ENCODE measurements at places on chromosomes 11 and 22. TPM values are rescaled to one million over a fixed set of nuclear protein-coding genes. Genes with fewer than 3 reads are reported as not detected.

Gene LRRC74B
- polyA plus RNA-seq: 0.20 TPM

Gene CBX7
- 7.7 TPM for polyA plus RNA-seq

Gene OR4A16
- polyA plus RNA-seq: not detected

Gene HMGXB4
- 28.8 TPM for polyA plus RNA-seq

Gene CSRP3
- polyA plus RNA-seq: not detected

Gene ASPHD2
- 4.0 TPM for polyA plus RNA-seq

Gene POU2AF2
- not detected for polyA plus RNA-seq

Gene PKNOX2
- 12.0 TPM for polyA plus RNA-seq

Gene INS
- polyA plus RNA-seq: not detected

Gene USH1C
- polyA plus RNA-seq: 64.8 TPM

Gene MRPL40
- polyA plus RNA-seq: 48.1 TPM

Gene OMP
- not detected for polyA plus RNA-seq

GRCh38 chr22:19412478-19412877 is 19.1 kb downstream of the HIRA start:
- DNase-seq: no peak

- peak; percentile 52 for DNase-seq
Observed at GRCh38 chr11:117597071-117597470, 199.9 kb downstream of the DSCAML1 start.

DNA sequence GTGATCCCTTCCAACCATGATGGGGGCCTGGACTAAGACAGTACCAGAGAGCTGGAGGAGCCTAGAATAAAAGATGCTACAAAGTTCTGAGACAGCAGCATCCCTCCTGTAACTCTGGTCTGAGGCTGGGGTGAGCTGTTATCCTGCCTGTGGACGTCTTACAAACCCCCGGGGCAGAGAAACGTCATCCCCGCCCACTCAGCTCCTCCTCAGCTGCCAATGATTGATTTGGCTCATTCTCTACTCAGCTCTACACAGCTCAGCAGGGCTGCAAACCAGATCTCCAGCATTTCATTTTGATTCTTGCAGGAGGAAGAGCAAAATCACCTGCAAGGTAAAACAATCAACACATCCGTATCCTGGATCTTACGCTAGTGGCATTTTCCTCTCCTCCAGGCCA is 55.5 kb downstream of the CSNK2A3 start:
- no peak for DNase-seq

- DNase-seq: no peak
Observed at GRCh38 chr22:29426476-29426875, 11.9 kb upstream of the RFPL1 start.

DNA sequence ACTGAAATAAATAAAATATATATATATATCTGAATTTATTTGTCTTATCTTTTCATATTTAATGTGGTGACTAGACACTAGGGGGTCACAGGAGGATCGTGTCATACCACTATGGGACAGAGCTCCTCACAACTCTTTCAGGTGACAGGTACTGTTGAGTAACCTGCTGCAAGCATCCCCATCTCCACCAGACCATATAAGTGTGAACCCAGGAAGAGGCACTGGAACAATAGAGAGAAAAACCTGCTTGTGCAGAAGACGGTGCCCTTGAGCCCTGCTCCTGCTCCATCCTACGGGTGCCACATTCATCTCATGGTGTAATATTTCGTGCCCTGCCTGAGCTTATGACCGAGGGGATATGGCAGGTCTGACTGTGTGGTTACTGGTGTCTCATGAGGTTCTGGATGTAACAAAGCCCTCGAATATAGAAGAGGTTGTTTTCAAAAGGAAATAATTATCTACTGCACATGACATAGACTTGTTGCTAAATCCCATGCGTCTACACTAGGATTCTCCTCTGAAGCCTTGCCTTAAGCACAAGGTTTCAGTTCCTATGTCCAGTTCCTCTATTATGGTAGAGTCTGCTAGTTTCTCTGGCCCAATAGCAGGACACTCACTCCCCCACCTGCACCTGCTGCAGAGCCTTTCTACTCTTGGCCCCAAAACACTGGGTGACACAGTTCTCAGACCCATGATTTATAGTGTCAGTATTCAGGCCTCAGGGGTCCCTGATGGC is 70.4 kb downstream of the GGTLC2 start:
- DNase-seq: no peak

GRCh38 chr11:86246293-86246675 is 1.7 kb downstream of the EED start:
- no peak for DNase-seq

- no peak for DNase-seq
Observed at GRCh38 chr22:27554841-27555456, 246.6 kb downstream of the MN1 start.

DNA sequence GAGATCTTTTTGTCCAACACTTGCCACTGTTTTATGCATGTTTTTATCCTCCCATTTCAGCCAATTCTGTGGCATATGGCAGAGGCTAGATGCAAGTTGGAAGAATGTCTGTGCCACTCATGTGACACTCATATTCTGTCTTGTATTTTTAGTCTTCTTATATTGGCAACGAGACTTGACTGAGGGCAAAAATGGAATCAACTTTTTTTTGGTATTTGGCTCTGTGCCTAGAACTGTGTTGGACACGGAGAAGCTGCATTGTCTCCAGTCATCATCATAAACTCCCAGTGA is 1.7 kb upstream of the FZD4 start:
- no peak for DNase-seq

GRCh38 chr11:115539844-115540243 is 35.6 kb upstream of the CADM1 start:
- DNase-seq: no peak

GRCh38 chr11:85377901-85378300 is 249.2 kb downstream of the DLG2 start:
- DNase-seq: no peak

GRCh38 chr11:1862588-1863351 is 9.9 kb downstream of the LSP1 start:
- no peak for DNase-seq

- DNase-seq: no peak
Observed at GRCh38 chr22:47080100-47080499, 317.6 kb downstream of the TBC1D22A start.

GRCh38 chr11:122509899-122510298 is 145.6 kb upstream of the UBASH3B start:
- DNase-seq: no peak

- DNase-seq: peak; percentile 40
Observed at GRCh38 chr11:73760135-73760678, 667 bp downstream of the RAB6A start.

DNA sequence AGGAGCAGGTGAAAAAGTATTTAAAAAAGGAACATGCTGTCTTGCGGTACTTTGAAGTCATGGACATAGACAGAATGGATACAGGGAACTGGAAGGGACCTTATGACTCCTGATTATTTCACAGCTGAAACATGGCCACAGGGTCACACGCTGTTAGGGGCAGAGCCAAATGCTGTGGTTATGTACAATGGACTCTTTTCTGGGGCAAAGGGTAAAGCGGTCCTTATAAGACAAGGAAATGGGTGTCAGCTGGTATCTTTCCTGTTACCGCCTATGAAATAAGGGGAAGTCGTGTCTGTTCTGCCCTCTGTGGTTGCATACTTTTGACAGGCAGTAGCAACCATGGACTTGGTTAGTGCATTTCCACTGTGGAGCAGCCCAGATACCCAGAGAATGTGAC is 12.8 kb upstream of the ST14 start:
- no peak for DNase-seq

DNA sequence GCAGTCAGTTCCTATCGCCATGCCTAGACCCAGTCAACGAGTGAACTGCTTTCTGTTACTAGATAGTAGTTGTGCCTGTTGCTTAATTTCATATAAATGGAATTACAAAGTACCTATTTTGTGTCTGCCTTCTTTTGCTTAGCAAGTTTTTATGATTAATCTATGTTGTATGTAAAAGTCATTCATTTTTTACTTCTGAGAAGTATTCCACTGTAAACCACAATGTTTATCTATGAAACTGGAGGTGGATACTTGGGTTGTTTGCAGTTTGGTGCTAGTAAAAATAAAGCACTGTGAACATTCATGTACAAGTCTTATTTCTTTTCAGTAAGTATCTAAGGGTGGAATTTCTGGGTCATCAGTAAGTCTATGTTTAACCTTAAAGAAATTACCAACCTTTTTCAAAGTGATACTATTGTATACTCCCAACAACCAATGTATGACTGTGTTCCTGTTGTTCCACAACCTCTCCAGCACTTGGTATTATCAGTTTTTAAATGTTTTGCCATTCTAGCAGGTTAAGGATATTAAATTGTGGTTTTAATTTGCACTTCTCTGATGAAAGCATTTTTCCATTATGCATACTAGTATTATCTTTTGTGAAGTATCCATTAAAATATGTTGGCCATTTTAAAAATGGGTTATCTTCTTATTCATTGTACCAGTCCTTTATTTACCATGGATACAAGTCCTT is 68.2 kb downstream of the DNAJC24 start:
- no peak for DNase-seq

GRCh38 chr22:44586999-44587736 is 89.1 kb upstream of the RTL6 start:
- DNase-seq: no peak

GRCh38 chr22:45009606-45010531 is at the start of gene PHF21B:
PHF21B (minus strand) TSS chr22:45010005; CDS start chr22:45009549, 456 bp downstream.
- DNase-seq: peak; percentile 65

DNA sequence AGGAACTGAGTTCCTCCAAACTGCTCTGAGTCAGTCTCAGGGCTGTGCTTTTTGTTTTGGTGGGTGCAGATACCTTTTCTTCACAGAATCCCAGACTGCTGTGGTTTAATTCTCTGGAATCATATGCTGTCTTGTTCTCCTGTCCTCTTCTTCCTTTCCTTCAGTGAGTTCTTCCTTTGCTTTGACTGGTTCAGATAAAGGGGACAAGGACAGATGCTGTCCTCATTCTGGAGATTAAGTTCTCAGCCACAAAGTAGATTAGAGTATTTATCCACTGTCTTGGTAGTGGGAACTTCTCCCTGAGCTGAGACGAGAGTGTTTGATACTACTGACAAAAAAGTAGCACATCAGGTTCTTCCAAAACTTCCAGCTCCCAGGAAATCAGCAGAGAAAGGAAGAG is 13.3 kb downstream of the ZDHHC5 start:
- no peak for DNase-seq

GRCh38 chr11:125071435-125071834 is 8.3 kb downstream of the SLC37A2 start:
- DNase-seq: no peak

GRCh38 chr11:44994753-44995152 is 44.1 kb upstream of the TP53I11 start:
- no peak for DNase-seq

DNA sequence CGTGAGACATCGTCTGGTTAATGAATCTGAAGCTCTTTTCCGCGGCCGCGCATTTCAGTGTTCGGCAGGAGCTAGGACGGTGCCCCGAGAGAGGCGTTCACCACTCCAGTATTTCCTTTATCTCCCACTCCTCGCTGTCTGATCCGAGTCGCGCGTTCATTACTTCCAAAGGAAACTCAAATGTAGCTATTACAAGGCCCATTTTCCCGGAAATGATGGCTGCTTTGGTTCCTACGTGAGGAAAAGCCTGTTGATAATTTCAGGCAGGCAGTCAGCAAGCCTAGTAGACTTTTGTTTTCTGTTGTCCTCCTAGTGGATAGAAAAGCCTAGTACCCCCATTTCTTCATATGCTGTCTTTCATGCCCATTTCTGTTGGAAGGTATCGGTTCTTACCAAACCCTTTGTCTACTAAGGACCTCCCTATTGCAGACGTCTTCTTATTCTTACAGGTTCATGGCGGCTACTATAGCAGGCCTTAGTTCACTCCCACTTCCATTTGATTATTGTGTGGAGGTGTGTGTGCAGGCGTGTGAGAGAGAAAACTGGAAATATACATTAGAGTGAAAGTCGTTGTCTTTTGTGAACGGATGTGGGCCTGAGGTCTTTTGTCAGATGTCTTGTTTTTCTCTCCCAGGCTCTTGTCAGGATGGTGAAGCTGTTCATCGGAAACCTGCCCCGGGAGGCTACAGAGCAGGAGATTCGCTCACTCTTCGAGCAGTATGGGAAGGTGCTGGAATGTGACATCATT is 737 bp downstream of the RBM4 start:
- DNase-seq: peak; percentile 29

DNA sequence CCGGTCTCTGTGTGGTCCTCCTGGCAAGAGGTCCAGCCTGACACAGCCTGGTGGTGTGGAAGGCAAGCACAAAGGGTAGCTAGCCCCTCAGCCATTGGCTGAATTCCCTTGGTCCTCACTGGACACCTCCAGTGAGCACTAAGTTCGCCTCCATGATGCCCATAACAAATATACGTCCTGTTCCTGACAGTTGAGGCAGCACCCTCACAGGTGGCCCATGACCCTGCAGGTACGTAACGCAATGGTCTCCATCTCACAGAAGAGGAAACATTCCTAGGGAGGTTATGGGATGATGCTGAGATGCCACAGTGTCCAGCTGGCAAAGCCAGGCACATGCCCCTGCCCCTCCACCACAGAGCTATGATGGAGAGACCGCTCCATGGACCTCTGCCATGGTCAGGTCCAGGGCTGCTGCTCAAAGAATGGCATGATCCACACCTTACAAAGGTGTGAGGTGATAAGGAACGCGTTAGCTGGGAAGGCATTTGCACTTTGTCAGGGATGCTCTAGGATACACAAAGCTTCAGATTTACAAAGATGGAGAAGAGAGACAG is 1.4 kb upstream of the GNAZ start:
- no peak for DNase-seq

DNA sequence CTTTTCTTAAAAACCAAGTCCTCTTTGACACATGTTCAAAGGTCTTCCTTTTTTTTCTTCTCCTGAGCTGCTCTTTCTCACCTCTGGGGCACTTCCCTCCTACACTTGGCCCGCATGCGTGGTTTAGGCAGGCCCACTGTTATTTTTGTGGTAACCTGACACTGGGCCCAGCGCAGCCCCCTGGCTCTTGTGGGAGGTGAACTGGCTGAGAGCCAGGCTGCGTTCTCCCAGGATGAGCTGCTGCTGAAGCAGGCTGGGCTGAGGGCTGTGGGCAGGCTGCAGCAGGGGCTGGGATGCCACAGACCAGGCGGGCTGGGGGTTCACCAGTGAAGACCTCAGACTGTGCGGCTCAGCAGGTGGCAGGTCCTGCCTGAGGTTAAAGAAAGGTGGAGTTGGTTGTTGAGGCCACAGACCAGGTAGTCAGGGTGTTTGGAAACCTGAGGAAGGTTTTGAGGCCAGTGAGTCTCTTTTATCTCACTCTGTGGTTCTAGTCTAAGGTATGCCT is 72.4 kb downstream of the TEAD1 start:
- DNase-seq: peak; percentile 86

Measured in right renal cortex interstitium (tissue), 3 donors.